ENCODE measurements at places on chromosomes 11 and 22.

- no peaks in the 10 kb centered on the region for H3K36me3 ChIP-seq
- DNase-seq, result no peak
- no peak overlapping the region for H3K27ac ChIP-seq
- no peaks in the 10 kb centered on the region for H3K4me1 ChIP-seq
- H3K4me3 ChIP-seq, result no peak overlapping the region
These were observed 12.3 kb downstream of the LUZP2 start for GRCh38 chr11:24509114-24509513.

DNA sequence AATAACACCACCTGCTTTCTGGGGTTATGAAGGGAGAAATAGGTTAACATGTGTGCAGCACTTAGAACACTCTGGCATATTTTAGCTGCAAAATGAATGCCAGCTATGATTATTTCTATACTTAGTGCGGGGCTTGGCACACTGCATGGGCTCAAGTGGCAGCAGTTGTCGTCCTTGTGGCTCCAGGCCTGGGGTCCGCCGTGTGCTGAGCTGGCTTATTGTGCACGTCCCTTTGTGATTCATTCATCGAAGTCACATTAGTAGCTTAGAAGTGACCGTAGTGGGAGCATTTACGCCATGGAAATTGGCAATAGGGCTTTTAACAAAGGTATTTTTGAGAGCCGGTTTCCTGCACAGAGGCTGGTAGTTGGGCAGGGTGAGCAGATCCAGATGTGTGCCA lies 4.2 kb downstream of the RASD2 start:
- H3K4me3 ChIP-seq, result no peak overlapping the region
- H3K4me1 ChIP-seq, result peaks cover 11% of the 10 kb centered on the region
- no peaks in the 10 kb centered on the region for H3K36me3 ChIP-seq

DNA sequence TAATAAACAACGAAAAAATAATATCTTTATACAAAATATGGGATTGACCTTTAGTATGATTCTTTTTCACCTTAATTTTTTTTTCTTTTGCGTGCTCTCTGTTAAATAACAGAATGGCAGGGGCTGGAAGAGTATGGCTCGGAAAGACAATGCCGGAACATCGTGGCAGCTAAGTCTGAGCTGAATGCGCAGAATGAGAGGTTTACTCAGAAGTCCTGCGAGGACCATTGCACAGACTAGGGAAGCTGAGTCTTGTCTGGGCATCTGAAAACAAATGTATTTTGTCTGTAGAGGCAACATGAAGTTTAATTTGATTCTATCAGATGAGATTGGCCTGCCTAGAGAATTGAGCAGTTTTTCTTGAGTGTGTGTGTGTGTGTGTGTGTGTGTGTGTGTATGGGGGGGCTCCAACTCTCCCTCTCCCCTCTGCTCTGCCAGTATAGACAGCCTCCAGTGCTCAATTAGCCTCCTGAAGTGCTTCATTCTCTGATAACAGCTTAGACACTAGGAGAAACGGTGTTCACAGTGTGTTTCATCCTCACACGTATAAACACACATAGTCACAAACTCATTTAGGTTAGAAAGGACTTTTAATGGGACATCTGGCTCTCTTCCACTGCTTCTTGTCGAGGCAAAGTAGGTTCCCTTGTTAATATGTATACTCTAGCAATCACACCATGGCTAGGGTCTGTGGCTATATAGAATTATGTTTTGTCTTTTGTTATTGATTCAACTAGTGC lies 244.3 kb upstream of the SORL1-AS1 start:
- no peak overlapping the region for H3K27ac ChIP-seq
- no peaks in the 10 kb centered on the region for H3K4me1 ChIP-seq
- DNase-seq, result no peak
- no peak overlapping the region for H3K4me3 ChIP-seq

GRCh38 chr11:108322666-108323065 lies 99.8 kb downstream of the ATM start:
- no peak overlapping the region for H3K4me3 ChIP-seq
- no peaks in the 10 kb centered on the region for H3K27me3 ChIP-seq
- DNase-seq, result no peak
- peaks cover 67% of the 10 kb centered on the region for H3K36me3 ChIP-seq
- H3K4me1 ChIP-seq, result no peaks in the 10 kb centered on the region

GRCh38 chr11:120932305-120932915 lies 91.5 kb upstream of the TBCEL start:
- H3K27me3 ChIP-seq, result no peaks in the 10 kb centered on the region
- no peak for DNase-seq
- no peaks in the 10 kb centered on the region for H3K36me3 ChIP-seq
- H3K27ac ChIP-seq, result no peak overlapping the region
- H3K4me1 ChIP-seq, result no peaks in the 10 kb centered on the region

DNA sequence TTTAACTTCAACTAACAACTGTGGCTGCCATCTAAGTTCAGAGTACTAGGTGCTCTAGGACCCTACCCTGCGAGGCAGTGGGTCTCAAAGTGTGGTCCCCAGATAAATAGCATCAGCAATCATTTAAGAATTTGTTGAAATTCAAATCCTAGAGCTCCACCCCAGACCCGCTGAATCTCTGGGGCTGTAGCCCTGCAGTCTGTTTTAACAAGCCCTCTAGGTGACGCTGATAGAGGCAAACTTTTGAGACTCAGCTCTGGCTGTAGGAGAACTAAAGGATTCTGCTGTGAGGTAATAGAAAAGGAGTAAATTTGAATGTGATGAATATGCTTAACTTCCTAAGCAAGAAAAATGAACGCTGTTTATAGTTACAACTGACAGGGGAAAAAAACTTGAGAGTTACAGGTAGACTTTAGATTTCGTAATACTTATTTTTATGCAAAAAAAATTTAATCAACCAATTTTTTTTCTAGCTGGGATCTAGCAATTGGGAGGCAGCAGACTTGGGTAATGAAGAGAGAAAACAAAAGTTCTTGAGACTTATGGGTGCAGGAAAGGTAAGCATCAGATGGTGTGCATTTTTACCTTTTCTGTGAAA lies 5.8 kb downstream of the C11orf58 start:
- peaks cover 33% of the 10 kb centered on the region for H3K4me1 ChIP-seq
- H3K4me3 ChIP-seq, result no peak overlapping the region
- peaks cover 50% of the 10 kb centered on the region for H3K36me3 ChIP-seq
- no peak overlapping the region for H3K27ac ChIP-seq

- no peaks in the 10 kb centered on the region for H3K27me3 ChIP-seq
- H3K4me3 ChIP-seq, result no peak overlapping the region
- DNase-seq, result no peak
- H3K27ac ChIP-seq, result no peak overlapping the region
- H3K4me1 ChIP-seq, result no peaks in the 10 kb centered on the region
- H3K36me3 ChIP-seq, result no peaks in the 10 kb centered on the region
These were observed 747.8 kb downstream of the BRD1 start for GRCh38 chr22:49079743-49080500.
